ENCODE measurements at places on chromosomes 7 and 10.

DNA sequence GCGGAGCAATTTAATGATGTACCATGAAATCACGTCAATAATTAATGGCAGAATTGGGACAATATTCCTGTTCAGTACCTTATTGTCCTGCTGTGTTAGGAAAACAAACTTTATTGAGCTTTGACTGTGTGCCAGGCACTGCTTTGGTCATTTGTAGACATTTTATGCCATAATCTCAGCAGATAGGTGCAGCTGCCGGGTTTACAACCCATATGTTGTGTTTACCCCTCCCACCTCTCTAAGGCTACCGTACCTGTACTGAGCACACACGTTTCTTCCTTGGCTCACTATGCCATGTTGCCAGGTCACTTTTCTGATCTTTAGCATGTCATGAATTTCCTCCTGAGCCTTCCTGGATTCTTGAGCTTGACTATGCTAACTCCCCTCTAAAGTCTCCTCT lies 422.2 kb downstream of the PHTF2 start:
- DNase-seq = no peak

GRCh38 chr7:129530795-129531391 lies 28.6 kb downstream of the SMKR1 start:
- DNase-seq = no peak

DNA sequence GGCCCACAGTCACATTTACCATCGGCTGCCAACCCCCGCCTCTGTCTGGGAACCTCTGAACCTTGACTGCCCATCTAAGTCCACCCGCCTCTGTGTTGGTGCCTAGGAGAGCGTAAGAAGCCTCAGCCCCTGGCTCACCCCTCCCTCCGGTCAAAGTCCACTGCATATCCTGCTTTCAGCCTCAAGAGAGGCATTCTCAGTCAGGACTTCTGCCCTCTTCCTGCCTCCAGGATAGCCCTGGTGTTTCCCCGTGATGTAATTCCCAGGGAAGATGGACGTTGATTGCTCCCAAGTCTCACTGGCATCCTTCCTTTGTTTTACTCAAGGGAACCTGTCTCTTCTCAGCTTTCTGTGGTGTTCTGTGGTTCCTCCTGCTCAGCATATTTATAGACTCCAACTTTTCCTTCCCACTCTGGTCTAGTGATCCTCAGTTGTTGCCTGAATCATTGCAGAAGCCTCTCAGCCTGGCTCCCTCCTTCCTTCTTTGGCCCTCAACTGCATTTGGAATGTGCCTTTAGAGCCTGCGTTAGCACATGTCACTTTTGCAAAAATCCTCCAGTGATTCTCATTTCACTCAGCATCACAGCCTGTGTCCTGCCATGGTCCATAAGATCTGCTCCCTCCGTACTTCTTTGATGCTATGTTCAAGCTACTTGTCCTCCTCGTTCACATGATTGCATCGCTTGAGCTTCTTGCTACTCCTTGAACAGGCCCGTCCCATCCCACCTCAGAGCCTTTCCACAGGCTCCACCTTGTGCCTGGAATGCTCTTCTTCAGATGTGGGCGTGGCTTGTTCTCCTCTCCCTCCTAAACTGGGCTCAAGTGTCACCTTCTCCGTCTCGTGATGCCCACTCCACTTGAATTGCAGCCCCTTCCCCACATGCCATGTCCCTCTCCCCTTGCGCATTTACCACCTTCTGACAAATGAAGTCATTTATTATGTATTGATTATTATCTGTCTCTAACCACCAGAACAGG lies 124.2 kb downstream of the PLPP4 start:
- no peak for DNase-seq

DNA sequence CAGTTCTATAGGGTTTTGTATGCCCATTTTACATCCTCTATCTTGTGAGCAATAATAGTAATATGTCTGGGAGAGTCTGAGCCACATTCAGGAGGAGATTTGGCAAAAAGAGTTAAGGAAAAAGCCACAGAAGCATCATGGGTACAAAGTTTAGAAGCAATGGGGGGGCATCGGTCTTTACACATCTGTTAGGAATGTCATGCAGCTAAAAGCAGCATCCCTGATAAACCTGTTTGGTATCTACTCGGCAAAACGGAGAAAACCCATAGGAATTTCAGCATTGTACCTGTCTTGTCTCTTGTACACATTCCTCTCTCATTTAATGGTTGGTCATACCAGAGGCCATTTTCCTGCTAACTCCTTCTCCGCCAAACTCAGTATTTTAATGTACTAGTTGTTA lies 12.5 kb upstream of the HERPUD2 start:
- no peak for DNase-seq

DNA sequence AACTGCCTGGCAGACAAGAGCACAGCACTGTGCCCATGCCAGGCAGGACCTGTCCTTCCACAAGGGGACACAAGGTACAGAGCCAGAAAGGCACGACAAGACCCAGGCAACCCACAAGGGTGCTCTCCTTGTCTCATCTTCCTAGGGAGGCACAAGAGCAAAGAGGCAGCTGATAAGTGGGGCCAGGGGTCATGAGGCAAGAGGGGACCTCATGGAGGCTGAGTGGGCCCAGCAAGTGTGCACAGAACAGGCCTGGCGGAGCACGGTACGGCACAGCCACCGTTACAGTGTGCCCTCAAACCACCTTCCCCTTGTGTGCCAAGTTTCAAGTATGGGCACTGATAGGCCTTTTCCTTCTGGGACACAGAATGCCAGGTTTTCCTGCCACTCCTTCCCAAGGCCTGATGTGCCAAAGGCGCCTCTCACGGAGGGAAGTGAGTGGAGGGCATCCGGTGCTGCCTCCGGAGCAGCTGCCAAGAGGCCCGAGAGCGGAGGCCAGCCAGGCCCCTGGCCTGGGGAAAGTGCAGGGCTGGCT lies 75.6 kb downstream of the FAM53B start:
- DNase-seq = no peak

GRCh38 chr7:85695533-85695932 lies 508.7 kb upstream of the SEMA3D start:
- DNase-seq = no peak

DNA sequence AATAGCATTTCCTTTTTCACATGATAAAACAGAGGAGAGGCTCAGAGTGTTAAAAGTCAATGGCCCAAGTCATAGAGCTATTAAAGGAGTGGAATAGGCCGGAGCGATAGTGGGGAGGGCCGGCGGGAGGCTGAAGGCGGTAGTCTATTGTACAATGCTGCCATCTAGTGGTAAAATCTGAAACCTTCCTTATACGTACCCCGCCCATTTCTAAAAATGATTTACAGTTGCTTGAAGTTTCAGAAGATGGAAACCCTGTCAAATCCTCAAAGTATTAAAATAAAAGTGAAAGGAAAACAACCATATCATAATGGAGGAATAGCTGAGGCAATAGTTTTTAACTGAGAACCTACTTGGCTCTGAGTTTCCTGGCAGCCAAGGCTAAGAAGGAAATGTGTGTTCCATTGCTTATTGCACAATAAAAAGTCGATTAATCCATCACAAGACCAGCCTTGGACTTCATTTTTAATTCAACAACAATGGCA lies 209.1 kb downstream of the CCSER2 start:
- no peak for DNase-seq

- DNase-seq = no peak
These were observed 331.0 kb downstream of the PRPF18 start for GRCh38 chr10:13917791-13918190.

DNA sequence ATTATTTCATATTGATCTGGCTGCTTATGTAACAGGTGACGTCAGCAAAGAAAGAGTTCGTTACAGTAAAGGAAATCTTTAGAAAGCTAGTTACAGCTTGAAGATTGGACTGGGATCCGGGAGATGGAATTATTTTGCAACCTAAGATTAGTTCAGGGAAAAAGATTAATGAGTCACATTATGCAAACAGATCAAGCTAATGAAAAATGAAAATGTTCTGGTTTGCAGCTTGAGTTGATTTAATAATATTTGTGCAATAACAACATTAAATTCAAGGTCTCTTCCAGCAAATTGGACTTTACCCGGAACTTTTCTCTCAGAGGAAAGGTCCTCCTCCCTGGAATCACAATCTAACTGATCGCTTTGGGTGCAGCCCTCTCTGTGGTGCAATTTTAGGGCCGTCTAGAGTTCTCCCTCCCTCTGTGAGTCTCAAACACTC lies 119.5 kb downstream of the OTUD1 start:
- no peak for DNase-seq

GRCh38 chr7:111588065-111588433 lies 25.8 kb upstream of the IMMP2L start:
- no peak for DNase-seq

DNA sequence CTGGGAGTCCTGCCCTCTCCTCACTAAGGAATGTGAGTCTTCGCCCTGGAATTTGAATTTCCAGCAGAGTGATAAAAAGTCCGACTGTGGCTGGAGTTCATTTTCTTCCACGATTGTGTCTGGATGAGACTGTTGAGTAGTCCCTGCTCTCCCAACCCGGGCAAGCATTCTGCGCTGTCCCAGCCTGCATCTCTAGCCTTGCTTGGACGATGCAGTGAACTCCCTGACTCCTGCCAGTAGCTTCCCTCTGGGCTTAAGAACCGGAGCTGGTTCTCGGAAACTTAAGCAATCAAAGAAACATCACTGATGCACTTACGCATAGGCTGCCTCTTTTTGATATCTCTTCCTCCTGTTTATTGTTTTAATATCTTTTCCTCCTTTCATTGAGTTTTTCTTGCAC lies 116.0 kb upstream of the FZD8 start:
- no peak for DNase-seq

DNA sequence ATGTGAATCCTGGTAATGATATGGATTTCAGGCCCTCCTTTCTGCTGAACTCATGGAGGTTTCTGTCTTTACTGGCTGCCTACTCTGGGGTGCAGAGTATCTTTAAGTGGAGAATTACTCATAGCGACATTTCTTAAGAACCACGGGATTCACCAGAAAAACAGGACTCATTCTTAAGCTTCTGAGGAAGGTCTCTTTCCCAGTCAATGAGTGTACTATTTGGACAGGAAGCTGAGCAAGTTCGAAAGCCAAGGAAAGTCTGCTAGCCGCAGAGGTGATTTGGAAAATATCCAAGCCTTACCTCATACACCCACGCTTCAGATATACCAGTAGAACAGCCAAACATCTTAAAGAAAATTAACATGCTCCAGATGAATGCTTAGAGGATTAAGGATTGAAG lies 377.6 kb upstream of the MYO3A start:
- no peak for DNase-seq

GRCh38 chr10:8056871-8057331 lies 2.4 kb downstream of the GATA3 start:
- DNase-seq = no peak

GRCh38 chr10:8174762-8175161 lies 120.3 kb downstream of the GATA3 start:
- DNase-seq = no peak

DNA sequence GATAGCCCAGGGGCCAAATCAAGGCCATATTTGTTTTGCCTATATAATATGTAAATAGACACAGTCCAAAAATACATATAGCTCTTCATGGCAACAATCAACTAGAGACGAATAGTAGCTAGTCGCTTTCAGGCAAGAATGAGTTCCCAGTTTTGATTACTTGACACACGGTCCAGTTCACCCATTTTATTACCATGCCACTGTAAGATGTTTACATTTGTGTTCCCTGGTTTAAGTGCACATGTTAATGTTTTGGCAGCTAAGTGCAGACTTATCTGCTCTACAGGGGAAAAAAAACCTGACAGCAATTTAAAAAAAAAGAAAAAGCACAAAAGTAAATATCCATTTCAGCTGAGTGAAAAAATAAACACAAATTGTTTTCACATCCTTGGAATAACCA lies 213.1 kb downstream of the TPK1 start:
- DNase-seq = no peak

- no peak for DNase-seq
These were observed 643.5 kb upstream of the POT1 start for GRCh38 chr7:125573126-125573525.

GRCh38 chr10:27529010-27529783 lies 25.1 kb downstream of the RAB18 start:
- no peak for DNase-seq

DNA sequence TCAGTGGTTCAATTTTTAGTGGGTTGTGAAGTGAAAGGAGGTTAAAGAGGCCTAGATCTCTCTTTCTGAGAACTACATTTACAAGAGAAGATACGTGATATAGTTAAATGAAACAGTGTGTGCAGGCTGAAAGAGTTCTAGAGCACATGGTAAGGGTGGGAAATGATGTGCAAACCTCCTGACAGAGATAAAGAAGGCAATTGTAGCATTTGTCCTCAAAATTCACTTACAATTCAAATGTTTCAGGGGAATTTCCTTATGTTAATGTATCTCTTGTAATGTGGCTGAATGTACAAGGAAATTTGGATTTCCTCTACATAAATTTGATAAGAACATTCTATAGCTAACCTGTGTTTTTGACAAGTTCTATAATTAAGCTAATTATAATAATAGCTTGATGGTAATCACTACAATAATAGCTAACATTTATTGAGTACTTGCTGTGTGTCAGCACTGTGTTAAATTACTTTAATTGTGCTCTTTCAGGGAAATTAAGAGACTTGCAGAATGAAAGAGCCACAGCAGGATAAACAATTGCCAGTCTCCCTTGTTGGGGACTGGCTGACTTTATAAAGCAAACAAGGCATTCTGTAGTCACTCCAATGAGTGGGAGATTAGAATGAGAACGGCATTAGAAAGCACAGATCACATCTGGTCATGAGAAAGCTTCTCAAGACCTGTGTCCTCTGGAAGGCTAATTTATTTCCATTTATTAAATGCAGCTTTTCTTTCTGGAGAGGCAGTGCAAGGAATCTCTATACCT lies 139.7 kb upstream of the TMEM72 start:
- no peak for DNase-seq

- no peak for DNase-seq
These were observed 44.1 kb upstream of the GATAD1 start for GRCh38 chr7:92402920-92403759.

DNA sequence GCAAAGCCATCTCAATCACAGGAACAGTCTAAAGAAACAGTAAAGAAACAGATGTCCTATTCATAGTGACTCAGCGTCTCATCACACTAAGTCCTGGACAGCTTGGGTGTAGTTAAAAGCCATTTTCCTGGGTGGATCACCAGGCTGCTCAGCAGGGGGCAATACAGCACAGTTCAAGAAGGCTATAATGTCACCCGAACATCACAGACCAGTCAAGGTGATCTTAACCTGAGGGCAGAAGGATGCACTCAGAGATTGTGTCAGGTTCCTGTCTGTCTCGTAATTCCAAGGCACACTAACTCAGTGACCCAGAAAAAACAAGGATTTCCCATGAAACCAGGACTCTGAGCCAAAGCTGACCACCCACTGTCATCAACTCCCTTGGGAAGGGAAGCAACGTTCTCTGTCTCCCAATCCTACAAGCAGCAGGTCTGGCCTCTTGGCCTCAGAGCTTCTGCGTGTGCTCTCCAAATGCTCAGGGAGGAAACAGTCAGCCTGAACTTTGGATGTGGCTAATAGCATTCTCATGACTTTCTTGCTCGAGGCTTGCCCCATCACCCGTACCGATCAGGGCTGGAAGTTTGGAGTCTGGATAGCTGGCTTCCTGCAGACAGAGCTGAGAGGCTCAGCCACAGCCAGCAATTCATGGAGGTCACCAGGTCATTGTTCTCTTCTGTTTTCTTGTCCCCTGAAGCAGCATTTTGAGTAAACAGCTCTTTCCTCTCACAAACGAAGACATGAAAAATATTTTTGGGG lies 90.4 kb upstream of the FAM171A1 start:
- DNase-seq = no peak

- no peak for DNase-seq
These were observed 15.1 kb downstream of the CYP3A43 start for GRCh38 chr7:99842926-99843325.

GRCh38 chr10:18505456-18506118 lies 145.8 kb downstream of the NSUN6 start:
- no peak for DNase-seq
